NCI-H2227 treated with DMSO at 0.1 percent for 48 hours (cell line): ENCODE measurements at places on chromosomes 11 and 22.

- DNase-seq = no peak
Measured at GRCh38 chr11:363948-364761, 5.1 kb upstream of the B4GALNT4 start.

- no peak for DNase-seq
Measured at GRCh38 chr11:19698493-19699292, 13.9 kb upstream of the NAV2 start.

DNA sequence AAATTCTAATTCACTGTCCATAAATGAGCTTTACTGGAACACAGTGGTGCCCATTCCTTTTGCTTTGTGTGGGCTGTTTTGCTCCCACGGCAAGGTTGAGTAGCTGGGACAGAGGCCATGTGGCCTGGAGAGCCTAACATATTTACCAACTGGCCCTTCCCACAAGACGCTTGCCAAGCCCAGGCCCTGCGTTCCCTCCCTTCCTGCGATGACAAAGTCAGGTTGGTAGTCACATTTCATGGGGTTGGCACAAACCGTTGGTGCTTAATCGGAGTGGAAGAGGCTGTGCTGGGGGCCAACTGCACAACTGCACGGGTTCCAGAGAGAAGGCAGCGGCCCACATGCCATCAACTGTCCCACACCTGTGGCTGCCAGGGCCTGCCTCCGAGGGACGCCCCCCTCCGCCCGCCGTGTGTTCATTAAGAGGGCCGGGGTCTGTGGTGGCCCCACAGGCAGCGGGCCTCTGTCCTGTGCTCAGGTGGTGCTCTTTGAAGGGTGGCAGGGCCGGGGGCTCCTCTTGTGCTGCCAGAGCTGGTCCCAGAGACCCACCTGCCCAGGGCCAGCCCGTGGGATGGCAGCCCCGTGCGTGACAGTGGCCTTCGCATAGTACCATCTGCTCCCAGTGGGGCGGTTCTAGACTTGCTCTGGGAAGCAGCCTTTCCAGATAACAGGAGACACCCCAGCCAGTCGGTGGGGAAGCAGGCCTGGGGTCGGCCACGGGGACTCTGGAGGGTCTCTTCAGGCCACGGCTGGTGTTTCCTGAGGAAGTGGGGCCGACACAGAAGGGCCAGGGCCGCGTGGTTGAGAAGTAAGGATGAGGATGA lies 81.5 kb upstream of the CLDN5 start:
- no peak for DNase-seq

GRCh38 chr11:10490398-10491241 lies 35.6 kb downstream of the AMPD3 start:
- DNase-seq = no peak

- DNase-seq = no peak
Measured at GRCh38 chr11:104009744-104010143, 26.7 kb upstream of the DDI1 start.

GRCh38 chr11:55634813-55635212 lies at the start of gene OR4P4:
Gene OR4P4, plus strand, starts transcription at chr11:55635113.
- DNase-seq = no peak

DNA sequence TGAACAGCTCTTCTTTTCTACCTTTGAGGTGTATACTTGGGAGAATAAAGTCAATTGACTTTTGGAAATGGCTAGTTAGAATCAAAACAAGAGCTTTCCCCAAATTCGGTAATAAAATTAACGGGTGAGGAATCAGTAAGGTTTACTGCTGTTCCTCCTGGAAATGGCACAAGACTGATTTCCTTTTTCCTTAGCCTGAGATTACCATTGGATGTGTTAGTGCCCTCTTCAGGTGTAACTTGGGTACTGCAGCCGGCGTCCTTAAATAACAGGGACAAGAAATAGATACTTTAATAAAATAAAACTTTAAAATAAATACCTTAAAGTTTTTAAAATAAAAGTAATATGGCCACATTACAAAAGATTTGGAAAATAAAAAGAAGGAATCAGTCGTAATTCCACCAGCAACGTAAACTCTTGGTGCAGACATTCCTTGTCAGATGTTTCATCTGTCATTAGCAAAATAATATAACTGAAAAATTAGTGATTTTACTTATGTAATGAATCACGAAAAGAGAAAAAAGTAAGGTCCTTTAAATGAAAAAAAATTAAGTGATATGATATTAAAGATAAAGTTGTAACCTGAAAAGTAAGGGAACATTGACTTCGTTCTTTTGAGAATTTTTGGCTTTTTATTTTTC lies 29.7 kb downstream of the ZFTA start:
- peak; percentile 79 for DNase-seq

DNA sequence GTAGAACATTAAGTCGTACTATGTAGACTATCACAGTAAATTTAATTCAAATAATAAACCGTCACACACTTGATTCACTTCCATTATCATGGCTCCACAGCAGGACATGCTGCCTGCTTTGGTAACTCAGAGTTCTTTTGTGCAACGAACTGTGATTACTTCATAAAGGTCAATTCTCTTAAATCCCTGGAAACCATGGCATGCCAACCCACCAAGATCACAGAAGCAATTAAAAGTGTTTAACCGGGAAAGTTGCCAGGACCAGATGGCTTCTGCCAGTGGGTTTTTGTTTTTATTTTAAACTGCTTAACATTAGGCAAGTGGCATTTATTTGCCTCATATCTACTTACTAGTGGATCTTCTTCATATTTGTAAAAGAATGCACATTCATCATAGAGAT lies 1162.1 kb downstream of the DLG2 start:
- no peak for DNase-seq

DNA sequence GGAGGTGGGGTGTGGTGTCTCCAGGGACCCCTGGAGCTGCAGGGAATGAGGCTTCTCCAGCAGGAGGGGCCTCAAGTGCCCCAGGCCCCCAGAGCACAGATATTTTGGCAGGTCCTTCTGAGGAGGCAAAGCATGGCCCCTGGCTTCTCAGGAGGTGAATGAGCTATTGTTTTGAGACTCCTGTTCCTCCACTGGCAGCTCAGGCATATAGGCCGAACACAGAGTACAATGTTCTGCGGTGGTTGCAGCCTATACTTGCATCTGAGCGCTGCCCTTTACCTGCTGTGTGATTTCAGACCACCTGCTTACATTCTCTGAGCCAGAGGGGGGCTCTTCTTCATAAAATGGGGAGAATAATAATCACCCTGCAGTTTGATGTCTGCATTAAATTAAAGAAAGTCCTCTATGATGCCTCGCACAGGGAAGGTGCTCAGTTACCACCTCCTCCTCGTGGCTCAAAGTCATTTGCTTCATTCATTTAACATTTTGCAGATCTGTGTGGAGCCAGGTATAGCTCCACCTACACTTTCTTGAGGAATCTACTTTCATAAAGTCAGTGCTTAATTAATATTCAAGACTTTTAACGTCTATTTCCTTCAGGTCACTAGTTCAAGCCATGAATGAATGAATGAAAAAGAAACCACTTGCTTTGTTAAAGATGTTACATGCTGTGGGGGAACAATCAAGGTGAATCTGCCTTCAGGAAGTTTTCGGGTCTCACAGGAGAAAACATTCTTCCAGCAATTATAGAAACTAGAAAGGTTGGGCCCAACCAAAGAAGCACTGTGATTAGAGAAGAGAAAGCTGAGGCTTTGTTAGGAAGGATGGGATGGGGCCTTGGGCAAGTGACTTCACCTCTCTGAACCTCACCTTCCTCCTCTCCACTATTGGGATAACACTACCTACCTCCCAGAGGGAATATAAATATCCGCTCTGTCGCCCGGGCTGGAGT lies 68.4 kb downstream of the ADAMTS15 start:
- DNase-seq = no peak

- DNase-seq = no peak
Measured at GRCh38 chr11:121563900-121564822, 111.4 kb upstream of the SORL1-AS1 start.
